ENCODE measurements at places on chromosomes 11 and 22.

- DNase-seq: no peak
These were observed 13.1 kb upstream of the CCDC134 start for GRCh38 chr22:41787331-41787730.

DNA sequence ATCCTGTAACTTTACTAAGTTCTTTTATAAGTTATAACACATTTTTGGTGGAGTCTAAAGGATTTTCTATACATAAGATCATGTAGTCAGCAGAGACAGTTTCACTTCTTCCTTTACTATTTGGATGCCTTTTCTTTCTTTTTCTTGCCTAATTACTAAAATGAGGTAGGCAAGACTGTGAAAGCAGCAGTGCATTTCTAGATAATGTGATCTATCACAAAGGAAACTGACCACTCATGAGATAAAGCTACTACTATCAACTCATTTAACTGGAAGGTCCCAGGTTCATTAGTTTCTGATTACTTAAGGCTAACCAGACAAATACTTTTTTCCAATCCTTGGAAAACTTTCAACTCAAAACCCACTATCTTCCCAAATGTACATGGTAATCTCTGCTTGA is 196.2 kb upstream of the E2F8 start:
- no peak for DNase-seq

GRCh38 chr11:97938789-97939188 is 1082.0 kb upstream of the CNTN5 start:
- no peak for DNase-seq

DNA sequence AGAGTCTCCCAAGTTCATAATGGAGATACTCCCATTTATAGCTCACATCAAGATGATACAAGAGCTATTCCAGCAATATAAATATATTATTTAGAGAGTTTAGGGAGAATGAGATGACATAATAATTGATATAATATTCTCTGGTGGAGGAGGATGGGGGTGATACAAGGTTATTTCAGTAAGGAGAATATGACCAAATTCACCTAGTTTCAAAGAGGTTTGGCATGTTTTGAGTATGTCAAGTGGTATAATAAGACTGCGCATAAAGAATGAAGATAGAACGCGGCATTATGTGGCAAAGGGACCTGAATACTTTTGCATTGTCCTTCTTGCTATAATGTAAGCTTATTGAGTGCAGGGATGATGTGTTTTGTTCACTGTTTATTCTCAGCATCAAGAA is 1283.5 kb downstream of the LRRC4C start:
- DNase-seq: no peak

DNA sequence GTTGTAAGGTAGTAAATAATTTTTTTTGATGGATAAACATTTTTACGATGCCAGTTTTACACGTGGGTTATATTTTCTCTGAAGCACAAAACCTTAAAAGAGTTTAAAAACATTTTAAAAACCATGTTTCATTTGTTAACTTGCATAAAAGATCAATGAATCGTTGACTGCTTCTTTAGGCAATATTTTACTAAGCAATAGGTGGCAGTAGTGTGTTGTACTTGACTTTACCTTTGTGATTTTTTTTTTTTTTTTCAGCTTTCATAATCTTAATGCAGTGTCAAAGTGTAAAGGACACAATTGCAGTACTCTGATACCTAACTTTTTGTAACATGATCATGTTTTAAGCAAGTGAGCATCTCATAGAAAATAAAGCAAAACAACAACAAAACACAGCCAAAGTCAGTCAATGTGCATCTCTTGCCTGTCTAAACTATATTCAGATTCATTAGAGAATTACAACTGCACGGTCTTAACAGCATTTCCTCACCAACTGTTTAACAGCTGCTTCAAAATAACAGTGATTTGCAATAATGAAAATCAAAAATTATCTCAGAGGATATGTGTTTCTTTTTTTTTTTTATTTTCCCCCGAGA is 27.7 kb downstream of the DNAJC24 start:
- peak; percentile 22 for DNase-seq

GRCh38 chr11:1571760-1572196 is 293 bp downstream of the DUSP8 start:
- DNase-seq: no peak

- DNase-seq: no peak
These were observed 337.8 kb downstream of the MIAT start for GRCh38 chr22:26995235-26995634.

DNA sequence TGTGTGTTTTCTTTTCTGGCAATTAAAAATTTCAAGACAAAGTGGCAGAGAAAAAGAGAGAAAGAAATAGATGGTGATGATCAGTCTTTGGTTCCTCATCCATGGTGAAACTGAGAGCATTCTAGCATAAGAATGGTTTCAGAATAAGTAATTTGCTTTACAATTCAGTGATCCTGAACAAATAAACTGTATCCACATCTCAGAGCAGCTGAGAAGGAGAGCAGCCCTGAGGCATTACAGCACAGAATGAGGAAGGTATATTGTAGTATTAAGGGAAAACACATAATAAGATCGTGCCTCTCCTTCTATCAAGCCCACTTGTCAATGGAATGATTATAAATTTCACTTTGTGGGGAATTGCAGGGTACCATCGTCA is 17.4 kb downstream of the LUZP2 start:
- no peak for DNase-seq

- DNase-seq: no peak
These were observed 100.3 kb downstream of the CCDC81 start for GRCh38 chr11:86475027-86475426.

GRCh38 chr11:5021996-5022395 is 24.3 kb upstream of the OR52J3 start:
- no peak for DNase-seq

DNA sequence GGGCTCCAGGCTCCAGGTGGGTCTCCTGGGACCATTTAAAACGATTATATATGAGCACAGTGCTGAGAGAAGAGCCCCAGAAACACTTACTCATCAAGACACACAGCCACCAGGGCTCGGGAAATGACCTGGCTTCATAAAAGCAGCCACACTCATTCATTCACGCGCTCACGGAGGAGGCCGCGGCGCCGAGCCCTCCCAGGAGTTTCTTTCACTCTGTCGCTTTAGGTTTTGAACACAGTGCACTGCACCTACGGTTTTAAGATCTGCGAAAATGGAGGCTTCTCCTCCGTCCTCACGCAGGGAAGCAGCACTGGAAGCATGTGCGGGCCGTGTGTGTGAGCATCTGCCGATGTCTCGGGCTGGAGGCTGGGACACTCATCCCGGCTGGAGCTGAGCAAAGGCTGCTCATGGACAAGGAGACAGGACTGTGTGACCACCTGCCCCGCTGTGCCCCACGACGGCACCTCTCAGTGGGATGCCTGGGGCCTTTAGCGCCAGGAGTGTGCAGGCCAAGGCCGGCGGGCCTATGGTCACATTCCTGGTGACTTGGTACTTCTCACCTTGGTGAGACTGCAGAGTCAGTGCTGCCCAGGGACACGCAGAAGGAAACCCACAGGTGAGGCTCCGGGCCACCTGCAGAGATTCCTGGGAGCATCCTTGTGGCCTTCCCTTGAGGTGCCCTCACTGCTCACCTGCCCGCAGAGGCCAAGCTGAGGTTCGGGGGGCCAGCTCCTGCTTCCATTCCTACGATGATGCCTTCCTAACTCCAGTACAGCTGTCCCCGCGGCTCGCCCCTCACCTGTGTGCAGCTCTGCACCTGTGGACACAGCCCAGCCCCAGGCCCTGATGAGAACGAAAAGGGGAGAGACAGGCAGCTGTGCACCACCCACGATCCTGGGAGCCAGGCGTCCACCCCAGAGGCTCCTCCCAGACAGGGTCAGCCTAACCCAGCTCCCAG is 872.0 kb downstream of the BRD1 start:
- no peak for DNase-seq

DNA sequence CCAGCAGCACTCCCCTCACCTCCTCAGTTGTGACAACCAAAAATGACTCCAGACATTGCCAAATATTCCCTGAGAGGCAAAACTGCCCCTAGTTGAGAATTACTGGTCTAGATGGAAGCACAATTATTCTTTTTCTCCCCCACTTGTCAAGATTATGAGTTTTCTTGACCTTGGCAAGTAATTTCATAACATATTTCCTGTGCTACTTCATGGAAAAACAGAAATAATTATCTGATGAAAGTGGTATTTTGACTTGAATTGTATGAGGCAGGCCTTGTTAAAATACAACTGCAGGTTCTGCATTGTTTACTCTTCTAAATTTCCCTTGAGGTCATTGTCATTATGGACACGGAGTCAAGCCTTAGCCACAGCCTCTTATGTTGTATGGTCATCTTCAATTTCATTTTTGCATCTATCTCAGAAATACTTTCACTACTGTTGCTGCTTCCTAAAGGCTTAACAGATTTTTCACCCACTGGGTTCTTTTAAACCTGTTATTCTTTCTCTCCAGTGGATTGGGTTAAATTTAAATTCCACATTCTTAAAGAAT is 32.2 kb upstream of the LDLRAD3 start:
- DNase-seq: no peak

GRCh38 chr22:26769663-26770062 is 112.3 kb downstream of the MIAT start:
- no peak for DNase-seq

DNA sequence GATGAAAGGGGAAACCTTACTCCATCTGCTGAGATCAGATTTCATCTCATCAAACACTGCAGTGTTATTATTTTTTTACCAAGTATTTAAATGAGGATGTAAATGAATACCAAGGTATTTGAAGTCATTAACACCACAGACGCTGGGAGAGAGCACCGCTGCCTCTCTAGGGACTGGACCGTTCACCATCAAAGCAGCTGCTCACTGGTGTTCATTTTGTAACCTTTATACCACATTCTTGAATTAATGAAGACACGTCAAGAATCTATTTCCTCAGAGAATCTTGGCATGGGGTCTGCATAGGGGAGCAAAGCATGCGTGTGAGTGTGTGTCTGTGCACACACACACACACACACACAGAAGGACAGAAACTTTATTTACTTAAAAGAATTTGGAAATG is 15.6 kb downstream of the SIAE start:
- no peak for DNase-seq

- DNase-seq: no peak
These were observed 79.9 kb downstream of the MIAT start for GRCh38 chr22:26737262-26737661.

GRCh38 chr11:132264616-132265015 is 894.2 kb downstream of the NTM start:
- no peak for DNase-seq

DNA sequence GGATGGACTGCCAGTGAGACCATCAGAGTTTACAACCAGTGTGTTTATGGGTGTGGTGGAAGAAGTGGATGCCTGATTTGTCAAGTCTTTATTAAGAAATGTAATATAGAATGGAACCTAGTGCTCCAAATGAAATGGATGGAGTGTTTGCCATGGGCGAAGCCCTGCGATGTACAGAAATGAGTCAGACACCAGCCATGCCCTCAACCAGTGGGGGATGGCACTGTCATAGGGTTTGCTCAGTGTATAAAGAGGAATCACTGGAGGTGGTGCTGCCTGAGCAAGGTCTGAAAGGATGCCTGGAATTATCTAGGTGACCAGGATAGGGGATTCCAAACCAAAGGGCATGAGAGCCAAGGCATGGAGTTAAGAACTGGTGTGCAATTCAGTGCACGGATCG is 120.9 kb upstream of the MTNR1B start:
- DNase-seq: no peak

DNA sequence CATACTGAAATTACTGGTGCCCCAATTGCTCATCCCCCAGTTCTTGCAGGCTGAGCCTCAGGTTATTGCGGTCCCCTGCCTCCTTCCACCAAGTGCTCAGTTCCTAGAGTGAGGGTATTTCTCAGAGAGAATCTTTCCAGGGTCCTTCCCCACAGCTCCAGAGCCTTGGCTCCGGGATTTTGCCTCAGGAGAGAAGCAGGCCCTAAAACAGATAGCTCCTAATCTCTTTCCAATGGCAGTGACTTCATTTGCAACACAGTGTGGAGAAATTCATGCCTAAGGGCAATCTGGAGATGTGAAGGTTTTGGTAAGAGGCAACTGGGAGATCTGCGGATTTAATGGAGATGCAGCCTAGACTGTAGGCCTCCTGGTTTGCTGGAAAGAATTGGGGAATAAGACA is 2.9 kb downstream of the NF2 start:
- DNase-seq: no peak

- no peak for DNase-seq
These were observed 115.2 kb upstream of the FAT3 start for GRCh38 chr11:92109466-92109865.

DNA sequence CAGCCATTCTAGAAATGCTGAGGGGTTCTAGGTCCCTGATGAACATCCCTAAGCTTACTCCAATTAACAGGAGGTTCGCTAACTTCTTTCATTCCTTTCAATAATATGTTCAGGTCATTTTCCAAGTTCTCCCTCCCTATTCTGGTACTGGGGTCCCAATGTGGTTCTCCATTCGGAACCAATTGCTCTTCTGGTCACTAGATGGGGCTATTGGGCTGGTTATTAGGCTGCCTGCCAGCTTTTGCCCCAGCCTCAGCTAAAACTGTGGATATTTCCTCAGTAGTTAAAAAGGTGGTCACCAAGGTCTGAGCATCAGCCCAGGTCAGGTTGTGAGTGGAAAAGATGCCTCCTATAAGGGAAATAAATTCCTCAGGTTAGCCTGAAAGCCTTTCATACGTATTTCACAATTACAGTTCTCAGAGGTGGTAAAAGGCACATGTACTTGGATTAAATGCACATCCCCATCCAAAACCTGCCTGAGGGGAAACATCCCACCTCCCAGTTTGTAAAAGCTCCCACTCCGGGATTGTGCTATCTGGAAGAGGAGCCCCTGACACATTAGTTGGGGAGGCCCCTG is 161.1 kb upstream of the CCDC179 start:
- DNase-seq: peak; percentile 44

- DNase-seq: no peak
These were observed 11.0 kb downstream of the CHST1 start for GRCh38 chr11:45654231-45655011.

- no peak for DNase-seq
These were observed 296.3 kb downstream of the BRD1 start for GRCh38 chr22:49531368-49531791.

DNA sequence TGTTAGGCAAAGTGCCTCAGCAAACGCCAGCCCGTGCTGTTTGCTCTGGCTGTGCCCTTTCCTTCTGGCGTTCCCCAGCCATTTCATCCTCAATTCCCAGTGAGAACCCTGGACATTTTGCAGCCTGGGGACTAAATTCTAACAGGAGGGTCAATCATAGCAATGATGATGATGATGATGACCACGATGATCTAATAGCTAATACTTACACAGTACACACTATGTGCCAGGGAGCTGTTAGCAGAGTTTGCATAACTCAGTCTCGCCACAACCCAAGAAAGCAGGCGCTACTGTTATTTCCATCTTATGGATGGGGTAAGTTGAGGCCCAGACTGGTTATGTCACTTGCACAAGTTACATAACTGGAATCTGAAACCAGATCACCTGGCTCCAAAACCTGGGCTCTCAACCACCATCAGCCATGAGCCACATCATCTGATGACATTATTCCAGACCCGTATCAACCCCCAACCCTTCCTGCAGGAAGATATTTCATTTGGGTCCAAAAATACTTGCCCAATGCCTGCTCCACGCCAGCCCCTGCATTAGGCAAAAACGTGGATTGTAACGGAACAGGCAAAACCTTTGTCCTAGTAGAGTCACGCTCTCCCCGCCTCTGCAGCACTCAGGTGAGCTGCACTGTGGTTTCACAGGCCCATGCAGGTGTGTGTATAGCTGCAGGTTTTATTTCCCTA is 132.6 kb upstream of the SERPIND1 start:
- DNase-seq: no peak

GRCh38 chr11:79467761-79468160 is 26.9 kb upstream of the TENM4 start:
- no peak for DNase-seq

All from EL (cell line).